AML-193 (cell line): ENCODE measurements at places on chromosomes 2 and 18.
A peak's percentile ranks its signal among the peaks of the same experiment; 100 is the strongest.

DNA sequence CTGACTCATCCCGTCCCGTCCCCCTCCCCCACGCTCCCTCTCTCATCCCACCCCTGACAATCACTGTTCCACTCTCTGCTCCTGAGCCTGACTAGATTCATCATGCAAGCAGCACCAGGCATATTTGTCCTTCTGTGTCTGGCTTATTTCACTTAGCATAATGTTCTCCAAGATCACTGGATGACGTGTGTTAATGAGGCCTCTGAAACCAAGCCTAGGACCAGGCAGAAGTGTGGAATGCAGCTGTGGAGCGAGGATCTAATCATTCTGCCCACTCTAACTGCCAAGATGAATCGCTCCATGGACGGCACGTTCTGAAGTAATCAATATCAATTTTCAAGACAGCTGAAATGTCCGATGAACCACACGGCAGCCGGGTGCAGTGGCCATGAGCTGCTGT is 122.4 kb upstream of the ZNF236 start:
- DNase-seq: no peak

DNA sequence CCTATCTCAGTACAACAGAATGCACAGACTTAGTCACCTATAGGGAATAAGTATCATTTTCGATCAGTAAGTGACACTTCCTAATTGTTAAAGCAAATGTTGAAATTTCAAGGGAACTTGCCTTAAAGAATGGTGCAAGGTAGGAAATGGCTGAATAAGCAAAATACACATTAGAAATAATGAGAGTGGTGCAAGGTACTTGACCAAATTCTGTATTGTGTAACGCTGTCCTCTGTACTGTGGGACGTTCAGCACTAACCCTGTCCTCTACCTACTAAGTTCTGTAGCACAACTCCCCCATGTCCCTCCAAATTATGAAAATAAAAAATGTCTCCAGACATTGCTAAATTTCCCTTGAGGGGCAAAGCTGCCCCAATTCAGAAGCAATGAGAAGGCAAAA is 19.4 kb downstream of the MMADHC start:
- peak; percentile 62 for DNase-seq

DNA sequence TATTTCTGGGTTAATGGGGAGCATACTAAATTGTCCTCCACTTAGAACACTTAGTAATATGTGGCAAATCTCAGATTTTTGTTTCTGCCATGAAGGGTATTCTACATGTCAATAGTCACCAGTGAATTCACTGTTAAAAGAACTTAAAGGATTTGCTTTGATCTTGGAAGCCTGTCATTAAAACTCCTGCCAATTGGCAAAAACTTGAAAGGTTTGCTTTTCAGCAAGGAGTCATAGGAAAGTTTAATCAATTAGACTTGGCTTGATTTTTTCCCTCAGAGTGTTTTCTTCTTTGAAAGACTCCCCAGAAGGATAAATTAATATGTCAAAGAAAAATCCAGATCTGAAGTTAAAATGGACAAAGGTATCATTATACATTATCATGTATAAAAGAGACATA is 671.9 kb upstream of the PKDCC start:
- DNase-seq: no peak

DNA sequence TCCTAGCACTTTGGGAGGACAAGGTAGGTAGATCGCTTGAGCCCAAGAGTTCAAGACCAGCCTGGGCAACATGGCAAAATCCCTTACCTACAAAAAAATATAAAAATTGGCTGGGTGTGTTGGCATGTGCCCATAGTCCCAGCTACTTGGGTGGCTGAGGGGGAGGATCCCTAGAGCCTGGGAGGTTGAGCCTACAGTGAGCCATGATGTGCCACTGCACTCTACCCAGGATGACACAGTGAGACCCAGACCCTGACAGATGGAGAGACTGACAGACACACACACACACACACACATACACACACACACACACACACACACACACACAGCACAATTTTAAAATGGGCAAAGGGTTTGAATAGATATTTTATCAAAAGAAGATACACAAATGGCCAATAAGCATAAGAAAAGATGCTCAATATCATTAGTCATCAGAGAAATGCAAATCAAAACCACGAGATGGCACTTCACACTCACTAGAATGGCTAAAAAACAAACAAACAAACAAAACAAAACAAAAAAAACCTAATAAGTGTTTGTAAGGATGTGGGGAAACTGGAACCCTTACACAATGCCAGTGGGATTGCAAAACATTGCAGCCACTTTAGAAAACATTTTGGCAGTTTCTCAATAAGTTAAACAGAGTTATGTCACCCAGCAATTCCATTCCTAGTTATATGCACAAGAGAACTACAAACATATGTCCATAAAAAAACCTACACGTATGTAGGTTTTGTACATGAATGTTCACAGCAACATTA is 42.3 kb downstream of the BAZ2B start:
- peak; percentile 69 for DNase-seq

- DNase-seq: no peak
Measured at GRCh38 chr2:11839916-11840315, 93.5 kb downstream of the LPIN1 start.

DNA sequence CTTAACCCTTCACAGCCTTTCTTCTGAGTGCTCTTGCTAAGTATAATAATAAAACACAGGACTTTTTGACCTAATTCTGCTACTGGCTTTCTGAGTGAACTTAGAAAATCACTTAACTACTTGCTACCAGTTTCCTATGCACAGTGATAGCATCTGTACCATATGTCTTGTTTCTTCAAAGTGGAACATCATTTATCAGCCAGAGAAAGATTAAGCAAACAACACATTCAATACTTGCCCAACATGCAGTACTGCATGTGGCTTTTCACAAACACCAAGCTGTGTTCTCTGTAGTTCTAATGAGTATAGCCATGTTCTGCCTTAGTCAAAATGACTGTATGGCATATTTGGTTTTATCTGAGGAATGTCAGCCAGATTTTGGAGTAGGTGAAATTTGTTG is 1286.6 kb upstream of the ZEB2 start:
- no peak for DNase-seq

DNA sequence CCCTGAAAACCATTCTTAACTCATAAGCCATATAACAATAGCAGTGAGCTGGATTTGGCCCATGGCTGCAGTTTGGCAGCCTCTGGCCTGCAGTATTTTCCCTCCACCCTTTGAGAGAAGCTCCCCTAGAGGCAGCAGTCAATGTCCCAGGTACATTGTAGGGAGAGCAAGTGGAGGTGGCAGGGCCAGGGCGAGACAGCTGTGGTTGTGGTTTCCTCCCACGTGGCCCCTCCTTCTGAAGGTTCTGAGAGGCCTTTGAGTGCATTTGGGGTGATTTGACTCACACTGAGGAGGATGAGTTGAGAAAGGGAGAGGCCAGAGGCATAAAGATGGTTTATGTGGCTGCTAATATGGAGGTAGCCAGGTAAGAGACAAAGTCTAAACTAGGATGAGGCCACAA is 45.5 kb upstream of the LDAH start:
- no peak for DNase-seq

GRCh38 chr2:197975931-197976519 is 171.6 kb downstream of the PLCL1 start:
- no peak for DNase-seq

DNA sequence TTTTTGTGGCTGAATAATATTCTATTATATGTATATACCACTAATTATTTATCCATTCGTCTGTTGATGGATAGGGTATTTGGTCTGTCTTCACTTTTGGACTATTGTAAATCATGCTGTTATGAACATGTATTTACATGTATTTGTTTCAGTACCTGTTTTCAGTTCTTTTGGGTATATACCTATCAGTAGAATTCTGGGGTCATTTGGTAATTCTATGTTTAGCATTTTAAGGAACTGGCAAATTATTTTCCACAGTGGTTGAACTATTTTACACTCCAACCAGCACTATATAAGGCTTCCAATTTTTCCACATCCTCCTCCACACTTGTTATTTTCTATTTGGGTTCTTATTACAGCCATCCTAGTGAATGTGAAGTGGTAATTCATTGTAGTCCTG is 12.4 kb upstream of the TANK start:
- DNase-seq: no peak

DNA sequence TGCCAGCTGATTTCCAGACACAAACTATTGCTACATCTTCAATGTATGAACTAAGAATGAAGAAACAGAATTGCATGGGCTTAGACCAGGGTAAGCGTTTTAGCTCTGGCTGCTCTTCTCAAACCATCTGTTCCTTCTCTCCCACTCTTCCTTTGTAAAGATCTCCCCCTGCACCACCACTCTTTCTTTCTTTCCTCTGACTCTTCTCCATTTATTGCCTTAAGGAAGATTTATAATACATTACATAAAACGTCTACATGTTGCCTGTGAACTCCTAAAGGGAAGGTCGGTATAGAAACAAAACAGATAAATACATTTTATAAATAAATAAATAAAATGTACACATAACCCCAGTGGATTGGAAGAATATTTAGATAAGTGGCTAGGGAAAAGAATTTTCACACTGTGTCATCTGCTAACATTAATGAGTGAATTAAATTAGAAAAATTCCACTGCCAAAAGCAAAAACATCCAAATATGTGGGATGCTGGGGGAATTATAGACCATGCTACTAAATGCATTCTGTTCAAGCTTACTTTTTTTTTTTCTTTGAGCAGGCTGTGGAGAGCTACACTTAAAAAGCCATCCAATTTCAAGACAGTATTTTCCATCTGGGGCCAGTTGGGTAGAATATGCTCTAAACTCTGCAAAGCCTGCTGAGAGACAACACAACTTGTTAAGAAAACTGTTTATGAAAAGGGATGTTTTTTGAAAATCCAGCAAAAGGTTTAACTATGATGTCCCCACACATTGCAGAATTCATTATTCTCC is 41.5 kb downstream of the NCKAP5 start:
- no peak for DNase-seq

DNA sequence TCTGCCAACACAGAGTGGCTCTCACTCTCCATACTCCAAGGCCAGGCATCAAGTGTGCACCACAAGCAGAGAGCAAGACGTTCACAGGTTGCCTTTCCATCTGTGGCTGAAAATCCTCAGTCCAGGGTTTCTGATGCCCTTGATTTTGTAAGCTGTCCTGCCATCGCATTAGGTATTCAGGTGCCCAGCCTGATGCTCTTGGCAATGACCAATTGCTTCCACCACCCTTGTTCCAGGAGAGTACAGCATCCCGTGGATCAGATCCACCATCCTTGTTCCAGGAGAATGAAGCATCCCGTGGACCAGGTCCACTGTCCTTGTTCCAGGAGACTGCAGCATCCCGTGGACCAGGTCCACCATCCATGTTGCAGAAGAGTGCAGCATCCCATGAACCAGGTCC is 133.4 kb upstream of the GPC1 start:
- no peak for DNase-seq

- DNase-seq: no peak
Measured at GRCh38 chr18:12288403-12288755, 19.7 kb upstream of the TUBB6 start.

GRCh38 chr2:229438430-229439159 is 167.5 kb upstream of the PID1 start:
- no peak for DNase-seq

GRCh38 chr2:136582628-136583205 is 182.6 kb upstream of the THSD7B start:
- peak; percentile 26 for DNase-seq

GRCh38 chr2:237868631-237869342 is 9.4 kb downstream of the RAMP1 start:
- DNase-seq: no peak

GRCh38 chr2:106267997-106268396 is 73.9 kb upstream of the UXS1 start:
- no peak for DNase-seq

GRCh38 chr2:230218421-230218820 is 1.4 kb downstream of the SP110 start:
- peak; percentile 68 for DNase-seq

DNA sequence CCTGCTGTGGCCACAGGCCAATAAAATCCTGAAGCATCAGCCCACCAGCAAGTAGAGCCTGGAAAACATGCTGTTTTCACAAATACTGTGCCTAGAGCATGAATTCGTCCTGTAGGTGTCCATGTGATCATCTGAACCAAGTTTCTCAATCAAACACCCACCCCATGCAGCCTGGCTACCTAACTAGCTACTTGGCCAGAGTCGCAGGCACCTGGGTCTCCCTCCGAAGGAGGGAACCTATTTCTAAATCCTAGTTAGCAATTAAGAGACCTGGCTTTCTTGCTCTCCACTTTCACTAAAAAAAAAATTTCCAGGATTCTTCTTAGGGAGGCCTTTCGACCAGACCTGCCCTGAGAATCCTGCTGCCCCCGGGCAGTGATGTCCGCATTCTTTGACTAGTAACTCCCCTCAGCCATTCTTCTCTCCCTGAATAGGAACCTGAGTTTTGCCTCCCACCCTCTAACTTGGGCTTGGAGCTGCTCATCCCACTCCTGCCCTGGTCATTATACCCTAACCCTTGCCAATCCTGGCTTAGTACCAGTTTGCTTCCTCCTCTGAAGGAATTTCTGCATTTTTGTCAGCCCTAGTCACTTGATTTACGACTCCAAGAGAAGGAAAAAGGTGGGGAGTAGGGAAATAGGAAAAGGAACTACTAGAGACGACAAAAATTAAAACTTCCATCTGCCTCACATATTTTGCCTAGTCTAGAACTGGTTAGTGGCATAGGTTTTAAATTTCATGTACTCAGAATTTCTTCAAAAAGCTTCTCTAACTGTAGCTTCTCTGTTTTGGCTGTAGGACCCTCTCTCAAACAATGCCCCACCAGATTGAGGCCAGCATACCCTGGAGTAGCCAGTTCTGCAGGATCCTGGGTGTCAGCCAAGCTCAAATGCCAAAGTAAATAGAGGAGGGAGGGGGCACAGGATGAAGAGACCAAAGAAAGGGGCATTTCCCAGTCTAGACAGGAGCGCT is 25.4 kb upstream of the TANK start:
- DNase-seq: no peak

DNA sequence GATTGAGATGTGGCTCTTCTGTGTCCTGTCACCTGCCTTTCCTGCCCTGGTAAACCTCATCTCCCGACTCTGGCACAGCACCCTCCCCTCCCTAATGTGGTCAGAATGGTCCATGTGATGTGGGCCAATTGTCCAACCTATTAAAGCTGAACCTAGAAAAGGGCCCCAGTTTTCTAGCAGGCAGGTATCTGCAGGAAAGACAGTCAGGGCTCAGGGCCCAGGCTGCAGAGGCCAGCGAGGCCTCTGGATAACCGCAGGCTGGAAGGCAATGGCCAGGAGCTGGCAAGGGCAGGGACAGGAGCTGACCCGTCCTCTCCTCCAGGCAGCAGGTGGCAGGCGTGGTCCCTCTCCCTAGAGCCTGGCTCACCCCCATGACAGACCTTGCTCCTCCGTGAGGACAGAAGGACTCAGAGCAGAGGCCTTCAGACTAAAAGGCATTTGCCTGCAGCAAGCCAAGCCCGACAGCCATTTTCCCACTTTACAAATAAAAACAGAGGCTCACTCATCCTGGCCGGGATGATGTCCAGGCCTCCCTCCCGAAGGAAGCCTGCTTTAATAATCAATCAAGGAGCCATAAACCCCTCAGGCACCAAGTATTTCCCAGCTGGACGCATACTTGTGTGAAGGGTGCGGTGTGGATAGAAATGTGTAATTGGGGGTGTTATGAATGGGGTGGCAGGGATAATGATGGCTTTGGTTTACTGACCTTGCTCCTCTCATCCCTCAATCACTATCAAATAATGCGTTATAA is 107.1 kb downstream of the TWIST2 start:
- no peak for DNase-seq

GRCh38 chr18:73487966-73488365 is 620.2 kb upstream of the NETO1 start:
- no peak for DNase-seq
